CD4-positive, alpha-beta T cell treated with Interleukin-2 at 100 ng/mL for 4 hours (primary cell): ENCODE measurements at places on chromosomes 13 and 19.

DNA sequence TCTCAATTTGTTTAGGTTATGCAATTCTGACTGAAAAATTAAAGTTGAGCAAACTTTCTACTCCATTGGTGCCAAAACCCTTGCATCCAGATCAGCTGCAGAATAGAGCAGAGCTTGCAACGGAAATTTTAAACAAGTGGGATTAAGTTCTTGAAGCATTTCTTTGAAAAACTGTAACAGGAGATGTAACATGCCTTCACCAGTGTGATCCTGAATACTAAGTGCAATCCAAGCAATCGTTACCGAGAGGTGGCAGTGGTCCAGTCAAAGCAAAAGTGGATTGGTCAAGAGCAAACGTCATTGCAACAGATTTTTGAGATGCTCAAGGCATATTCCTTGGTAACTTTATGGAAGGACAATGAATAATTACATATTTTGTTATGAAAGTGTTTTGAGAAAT, 841.1 kb upstream of the SLITRK5 start:
- no peak for DNase-seq

DNA sequence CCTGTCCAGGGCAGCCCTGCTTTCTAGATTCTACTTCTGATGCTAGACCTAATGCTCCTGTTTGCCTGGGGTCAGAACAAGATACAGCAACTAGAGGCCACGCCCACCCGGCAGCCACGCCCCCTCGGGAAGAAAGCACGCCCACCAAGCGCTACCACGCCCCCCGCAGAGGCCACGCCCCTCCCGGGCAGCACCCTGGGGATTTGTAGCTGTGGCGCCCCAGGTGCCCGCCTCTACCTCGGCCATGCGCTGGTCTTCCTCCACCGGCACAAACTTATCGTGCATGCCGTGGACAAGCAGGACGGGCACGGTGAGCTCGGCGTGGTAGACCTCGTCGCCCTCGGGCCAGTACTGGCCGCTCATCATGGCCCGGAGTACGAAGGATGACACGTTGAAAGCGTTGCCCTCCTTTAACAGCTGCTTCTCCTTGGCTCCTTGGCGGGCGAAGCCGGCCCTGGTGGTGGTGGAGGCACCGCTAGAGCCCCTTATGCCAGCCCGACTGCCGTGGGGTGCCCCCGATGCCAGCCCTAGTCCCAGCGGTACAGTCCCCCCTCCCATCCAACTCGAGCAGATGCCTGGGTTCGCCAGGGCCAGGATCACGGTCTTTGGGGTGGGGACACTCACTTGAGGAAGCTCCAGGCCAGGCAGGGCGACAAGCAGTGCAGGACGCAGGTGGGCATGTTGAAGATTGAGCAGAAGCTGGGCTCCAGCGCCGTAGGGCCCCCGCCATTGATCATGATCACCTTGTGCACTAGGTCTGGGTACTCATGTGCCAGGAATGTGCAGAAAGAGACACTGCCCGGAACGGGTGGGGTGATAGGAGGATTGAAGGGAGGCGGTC, 9.0 kb downstream of the ABHD8 start:
- DNase-seq, result peak; percentile 21

DNA sequence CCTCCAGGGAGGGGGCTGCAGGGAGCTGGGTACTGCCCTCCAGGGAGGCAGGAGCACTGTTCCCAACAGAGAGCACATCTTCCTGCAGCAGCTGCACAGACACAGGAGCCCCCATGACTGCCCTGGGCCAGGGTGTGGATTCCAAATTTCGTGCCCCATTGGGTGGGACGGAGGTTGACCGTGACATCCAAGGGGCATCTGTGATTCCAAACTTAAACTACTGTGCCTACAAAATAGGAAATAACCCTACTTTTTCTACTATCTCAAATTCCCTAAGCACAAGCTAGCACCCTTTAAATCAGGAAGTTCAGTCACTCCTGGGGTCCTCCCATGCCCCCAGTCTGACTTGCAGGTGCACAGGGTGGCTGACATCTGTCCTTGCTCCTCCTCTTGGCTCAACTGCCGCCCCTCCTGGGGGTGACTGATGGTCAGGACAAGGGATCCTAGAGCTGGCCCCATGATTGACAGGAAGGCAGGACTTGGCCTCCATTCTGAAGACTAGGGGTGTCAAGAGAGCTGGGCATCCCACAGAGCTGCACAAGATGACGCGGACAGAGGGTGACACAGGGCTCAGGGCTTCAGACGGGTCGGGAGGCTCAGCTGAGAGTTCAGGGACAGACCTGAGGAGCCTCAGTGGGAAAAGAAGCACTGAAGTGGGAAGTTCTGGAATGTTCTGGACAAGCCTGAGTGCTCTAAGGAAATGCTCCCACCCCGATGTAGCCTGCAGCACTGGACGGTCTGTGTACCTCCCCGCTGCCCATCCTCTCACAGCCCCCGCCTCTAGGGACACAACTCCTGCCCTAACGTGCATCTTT, 7.8 kb upstream of the CEACAM5 start:
- no peak for DNase-seq

GRCh38 chr13:22276616-22277015, 605.7 kb downstream of the FGF9 start:
- DNase-seq, result no peak

DNA sequence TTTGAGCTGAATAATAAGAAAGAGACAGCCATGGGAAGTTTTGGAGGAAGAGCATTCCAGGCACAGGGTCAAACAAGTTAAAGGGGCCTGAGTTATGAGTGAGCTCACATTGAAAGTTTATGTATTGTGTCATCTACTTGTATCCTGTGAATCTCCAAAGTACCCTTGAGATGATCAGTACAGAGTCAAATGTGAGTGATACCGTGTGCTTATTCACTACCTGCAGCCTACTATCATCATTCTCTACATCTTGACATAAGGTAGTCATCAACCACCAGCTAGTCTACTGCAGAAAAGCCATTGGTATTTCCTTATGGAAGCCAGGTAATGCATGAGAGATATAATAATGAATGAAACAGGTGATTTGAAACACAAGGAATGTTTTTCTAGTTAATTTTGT, 3.0 kb upstream of the KCTD12 start:
- DNase-seq, result no peak

DNA sequence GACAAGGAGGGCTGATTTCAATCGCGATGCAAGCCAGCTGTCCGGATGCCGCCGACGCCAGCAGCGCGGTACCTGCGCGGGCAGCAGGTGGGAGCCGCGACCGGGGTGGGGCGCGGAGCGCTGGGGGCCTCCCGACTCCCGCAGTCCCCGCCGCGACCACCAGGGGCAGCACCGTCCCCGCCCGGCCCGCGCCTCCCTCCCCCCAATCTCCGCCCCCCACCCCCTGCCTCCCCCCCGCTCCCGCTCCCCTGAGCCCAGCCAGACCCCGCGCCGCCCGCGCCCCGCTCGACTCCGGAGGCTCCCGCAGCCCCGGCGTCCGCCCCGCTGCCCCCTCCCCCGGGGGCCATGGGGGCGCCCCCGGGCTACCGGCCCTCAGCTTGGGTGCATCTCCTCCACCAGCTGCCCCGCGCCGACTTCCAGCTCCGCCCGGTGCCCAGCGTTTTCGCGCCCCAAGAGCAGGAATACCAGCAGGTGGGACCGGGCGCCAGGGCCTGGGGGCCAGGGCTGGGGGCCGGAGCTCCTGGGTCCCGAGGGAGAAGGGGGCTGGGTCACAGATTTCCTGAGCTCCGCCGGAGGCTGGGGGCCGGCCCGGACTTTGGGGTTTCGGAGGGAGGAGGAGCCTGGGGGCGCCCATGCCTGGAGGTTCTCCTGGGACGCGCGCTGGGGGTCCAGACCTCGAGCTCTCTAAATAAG, at the start of gene TTYH1:
TTYH1 (plus strand) TSS at position 257 of the 693 bp plus-strand sequence; CDS start at position 346, 89 bp downstream.
- no peak for DNase-seq

DNA sequence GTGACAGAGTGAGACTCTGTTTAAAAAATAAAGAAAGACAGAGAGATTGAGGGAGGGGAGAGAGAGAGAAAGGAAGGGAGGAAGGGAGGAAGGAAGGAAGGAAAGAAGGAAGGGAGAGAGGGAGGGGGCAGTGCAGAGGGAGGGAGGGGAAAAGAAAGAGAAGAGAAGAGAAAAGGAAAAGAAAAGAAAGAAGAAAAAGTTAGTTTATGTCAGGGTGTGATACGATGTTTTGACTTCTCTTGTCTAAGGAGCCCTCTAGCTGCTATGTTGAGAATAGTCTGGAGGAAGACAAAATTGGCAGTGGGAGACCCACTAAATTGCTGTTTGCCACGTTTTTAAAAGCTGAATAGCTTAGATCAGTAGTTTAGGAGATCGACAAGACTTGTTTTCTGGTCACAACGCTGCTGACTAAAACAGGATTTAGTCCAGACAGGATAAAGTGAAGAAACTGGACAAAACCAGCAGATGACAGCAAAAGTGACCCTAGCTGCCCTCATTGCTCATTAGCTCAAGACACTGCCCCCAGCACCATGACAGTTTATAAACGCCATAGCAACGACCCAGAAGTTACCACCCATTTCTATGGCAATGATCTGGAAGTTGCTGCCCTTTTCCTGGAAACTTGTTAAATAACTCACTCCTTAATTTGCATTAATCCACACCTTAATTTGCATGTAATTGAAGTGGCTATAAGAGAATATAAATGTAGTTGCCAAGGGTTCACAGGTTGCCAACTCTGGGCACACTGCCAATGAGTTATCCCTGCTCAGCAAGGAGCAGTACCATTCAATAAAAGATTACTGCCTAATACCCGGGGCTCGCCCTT, 11.1 kb downstream of the TEX101 start:
- no peak for DNase-seq

GRCh38 chr13:20206065-20206697, 13.4 kb upstream of the GJB2 start:
- DNase-seq, result no peak

DNA sequence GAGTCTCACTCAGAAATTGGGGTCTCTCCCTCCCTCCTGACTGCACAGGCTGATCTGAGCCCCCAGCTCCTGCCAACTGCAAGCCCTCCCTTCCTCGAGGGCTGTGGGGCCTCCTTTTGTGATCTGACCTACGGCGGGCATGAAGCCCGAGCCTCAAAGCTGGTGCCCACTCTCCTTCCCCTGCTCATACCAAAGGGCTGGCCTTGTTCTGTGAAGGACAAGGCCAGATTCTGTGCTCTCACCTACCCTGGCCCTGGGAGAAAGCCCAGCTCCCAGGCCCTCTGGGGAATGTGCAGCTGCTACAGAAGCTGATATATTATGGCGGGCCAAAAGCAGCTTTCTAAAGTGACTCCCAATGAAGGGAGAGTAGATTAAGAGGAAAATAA, 9.0 kb upstream of the ECH1 start:
- no peak for DNase-seq

DNA sequence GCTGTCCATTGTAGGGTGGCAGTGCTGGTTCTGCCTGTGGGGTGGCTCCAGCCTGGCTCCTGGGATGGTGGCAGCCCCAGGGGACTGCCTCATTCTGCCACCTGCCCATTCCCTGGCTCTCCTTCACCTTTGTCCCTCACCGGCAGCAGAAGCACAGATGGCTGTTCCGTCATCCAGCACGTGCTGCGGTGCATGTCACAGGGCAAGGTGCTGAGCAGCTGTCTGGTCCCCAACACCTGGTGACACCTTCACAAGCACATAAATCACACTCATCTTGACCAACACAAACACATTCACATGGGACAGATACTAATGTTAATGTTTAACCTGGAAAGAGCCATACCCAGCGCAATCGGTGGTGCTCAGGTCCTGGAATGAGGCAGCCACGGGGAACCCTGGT, 126.8 kb downstream of the UQCRFS1 start:
- no peak for DNase-seq

DNA sequence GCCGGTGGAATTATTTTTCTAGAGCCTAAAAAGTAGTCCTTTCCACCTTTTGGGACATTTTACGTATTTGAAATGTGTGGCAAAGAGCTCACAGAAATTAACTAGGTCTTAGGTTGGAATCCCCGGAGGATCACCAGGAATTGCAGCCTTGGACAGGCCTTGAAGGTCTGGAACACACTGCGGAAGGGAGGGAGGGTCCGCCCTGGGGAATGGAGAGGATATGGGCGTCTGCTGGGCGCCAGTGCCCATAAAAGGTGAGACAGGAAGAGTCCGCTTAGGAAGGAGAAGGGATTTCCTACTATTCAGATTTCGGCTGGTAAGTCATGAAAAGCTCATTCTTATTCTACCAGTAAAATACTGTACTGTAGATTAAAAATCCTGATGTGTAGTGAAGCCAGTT, 111.9 kb downstream of the COL4A2 start:
- DNase-seq, result no peak

DNA sequence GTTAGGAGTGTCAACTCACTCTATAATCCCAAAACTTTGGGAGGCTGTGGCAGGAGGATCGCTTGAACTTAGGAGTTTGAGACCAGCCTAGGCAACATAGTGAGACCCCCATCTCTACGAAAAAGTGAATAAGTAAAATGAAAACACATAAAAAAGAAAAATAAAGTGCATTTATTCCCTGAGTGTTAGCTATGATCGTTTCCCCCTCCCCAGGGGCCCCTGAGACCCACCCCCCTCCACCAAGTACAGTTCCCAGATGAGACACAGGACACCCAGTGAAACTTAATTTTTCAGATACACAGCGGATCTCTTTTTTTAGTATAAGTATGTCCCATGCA, 28.6 kb upstream of the NANOS3 start:
- no peak for DNase-seq

- DNase-seq, result peak; percentile 50
These were observed 68.2 kb downstream of the ITGBL1 start for GRCh38 chr13:101520672-101521071.

- DNase-seq, result no peak
These were observed 24.3 kb upstream of the MYDGF start for GRCh38 chr19:4694211-4694987.

DNA sequence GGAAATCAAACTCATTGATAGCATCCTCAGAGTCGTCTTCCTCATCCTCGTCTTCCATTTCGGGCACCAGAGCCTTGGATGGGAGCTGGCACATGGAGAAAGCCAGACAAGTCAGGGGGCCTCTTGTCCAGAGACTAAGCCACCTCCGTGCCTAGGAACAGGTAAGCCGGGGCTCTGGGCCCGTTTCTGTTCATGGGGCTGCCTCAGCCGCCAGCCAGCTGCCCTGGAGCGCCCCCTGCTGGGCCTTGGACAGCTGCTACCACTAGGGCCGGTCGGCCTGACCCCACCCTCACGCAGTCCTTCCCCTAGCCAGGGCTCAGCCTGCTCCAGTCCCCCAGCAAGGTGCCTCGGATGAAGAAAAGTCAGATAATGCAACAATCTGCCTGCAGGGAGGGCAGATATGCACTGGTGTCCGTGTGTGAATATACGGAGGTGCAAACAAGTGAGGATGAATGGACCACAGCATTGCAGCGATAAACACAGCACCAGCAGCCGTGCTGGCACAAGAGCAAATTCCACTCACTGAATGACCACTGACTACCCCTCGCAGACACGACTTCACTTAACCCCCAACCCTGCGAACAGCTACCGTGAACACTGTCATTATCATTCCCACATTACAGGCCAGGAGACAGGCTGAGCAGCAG, 11.9 kb upstream of the PRKD2 start:
- DNase-seq, result peak; percentile 83

DNA sequence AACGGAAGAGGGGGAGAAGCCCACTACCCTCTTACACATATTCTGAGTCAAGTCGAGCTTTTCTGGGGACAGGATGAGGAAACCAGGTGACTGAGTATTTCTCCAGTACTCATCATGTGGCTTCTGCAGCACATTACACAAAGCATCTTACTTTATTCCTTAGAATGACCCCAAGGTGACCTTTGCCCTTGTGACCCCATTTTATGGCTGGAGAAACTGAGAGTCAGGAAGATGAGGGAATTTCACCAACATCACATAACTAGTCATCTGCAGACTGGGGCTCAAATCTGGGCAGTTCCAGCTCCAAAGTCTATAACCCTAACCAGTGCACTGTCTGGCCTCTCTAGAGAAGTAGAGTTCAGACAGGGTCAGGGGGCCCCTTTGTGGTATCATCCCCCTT, 707.0 kb downstream of the UQCRFS1 start:
- no peak for DNase-seq
